ENCODE measurements at places on chromosomes 12 and 14.
A peak's percentile ranks its signal among the peaks of the same experiment; 100 is the strongest.

DNA sequence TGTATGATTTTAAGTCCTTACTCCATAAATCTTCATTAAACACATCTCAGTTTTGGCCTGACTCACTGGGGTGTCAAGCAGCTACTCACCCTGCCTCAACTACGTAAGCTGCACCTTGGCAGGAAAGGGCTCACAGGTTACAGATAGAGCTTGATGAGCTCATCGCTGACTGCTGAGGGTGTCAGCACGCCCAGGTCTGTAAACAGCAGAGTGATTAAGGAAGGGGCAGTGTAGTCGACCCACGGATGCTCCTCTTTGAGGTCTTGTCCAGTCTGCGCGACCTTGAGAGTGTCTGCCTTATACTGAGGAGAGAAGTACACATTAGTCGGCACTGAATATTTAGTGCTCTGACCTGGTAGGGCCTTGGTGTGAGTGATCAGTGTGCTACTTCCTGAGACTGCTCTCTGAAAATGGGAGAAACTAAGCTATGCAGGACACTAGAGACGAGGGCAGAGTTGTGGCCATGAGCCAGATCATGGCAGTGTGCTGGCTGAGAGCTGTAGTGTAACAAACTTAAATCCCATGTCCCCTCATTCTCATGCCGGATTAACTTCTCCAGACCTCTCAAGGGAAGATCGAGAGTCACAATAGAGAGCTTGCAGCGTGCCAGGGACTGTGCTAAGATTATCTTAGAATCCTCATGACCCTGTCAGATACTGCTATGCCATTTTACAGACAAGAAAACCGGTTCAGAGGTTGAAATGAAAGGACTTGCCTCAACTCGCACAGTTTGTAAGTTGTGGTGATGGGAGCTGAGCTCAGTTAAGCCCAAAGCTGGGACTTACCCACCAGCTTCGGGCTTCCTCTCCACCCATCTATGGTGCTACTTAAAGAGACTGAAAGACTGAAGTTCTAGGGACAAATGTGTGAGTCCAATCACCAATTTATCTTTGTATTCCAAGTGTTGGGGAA, 11.6 kb downstream of the EIF2B1 start:
- DNase-seq = no peak

GRCh38 chr14:99481745-99482099, 513 bp downstream of the CCNK start:
- DNase-seq = peak; percentile 12

- DNase-seq = no peak
These were observed 430.0 kb downstream of the CCDC91 start for GRCh38 chr12:28620281-28620680.

- no peak for DNase-seq
These were observed 6.5 kb downstream of the SLC22A17 start for GRCh38 chr14:23345987-23346692.

DNA sequence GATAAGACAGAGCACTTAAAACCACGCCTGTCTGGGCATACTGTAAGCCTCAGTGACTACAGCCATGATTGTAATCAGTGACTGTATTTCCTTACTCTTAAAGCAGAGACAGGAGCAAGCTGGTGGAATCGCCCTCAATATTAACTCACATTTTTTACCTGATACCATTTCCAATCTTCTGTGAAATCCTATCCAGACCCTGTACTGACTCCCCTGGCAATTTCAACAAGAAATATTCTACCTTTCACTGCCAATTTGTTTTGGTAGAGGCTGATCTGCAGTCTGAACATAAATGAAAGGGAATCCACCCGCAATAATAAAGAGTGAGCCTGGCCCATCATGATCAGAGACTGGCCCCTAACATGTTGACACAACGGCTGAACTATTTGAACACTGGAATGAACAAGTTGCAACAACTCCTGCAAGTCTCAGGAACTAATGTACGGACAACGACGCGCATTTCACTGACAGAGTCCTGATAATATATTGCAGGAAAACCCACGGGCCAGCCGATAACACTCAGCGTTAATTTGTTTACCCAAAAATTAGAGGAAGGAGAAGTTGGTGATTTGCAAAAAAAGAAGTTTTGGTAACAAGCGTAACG, 195.5 kb upstream of the BTG1 start:
- no peak for DNase-seq

DNA sequence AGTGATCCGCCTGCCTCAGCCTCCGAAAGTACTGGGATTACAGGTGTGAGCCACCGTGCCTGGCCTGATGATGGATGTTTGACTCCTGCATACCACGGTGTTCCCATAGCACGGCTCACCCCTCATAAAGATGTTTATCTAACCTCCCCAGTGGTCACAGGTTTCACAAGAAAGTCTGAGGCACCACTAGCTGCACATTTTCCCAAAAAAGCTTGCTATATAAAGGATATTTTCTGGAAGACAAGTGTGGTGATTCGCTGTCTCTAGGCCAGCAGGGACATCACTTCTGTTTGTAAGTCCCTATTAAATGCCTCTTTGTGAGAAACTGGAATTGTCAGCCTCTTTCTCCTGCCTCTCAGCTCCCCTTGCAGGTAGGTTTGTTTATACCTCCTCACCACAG, 18.3 kb downstream of the PLEK2 start:
- DNase-seq = no peak

DNA sequence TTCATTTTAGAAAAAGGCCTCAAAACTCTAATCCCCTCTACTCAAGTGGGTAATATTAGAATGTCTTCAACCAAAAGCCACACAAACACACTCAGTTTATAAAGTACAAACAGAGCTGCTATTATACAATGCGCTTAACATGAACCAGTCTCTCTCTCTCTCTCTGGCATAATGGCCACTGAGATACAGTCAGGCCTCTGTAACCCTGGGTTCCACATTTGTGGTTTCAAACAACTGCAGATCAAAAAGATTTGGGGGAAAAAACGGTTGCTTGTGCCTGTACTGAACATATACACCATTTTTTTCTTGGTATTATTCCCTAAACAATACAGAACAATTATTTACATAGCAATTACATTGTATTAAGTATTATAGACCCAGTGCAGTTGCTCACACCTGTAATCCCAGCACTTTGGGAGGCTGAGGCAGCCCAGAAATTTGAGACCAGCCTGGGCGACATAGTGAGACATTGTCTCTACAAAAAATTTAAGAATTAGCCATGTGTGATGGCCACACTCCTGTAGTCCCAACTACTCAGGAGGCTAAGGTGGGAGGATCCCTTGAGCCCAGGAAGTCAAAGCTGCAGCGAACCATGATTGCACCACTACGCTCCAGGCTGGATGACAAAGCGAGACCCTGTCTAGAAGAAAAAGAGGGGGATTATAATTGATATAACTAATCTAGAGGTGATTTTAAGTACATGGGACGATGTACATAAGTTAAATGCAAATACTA, 5.6 kb downstream of the SLC11A2 start:
- no peak for DNase-seq

DNA sequence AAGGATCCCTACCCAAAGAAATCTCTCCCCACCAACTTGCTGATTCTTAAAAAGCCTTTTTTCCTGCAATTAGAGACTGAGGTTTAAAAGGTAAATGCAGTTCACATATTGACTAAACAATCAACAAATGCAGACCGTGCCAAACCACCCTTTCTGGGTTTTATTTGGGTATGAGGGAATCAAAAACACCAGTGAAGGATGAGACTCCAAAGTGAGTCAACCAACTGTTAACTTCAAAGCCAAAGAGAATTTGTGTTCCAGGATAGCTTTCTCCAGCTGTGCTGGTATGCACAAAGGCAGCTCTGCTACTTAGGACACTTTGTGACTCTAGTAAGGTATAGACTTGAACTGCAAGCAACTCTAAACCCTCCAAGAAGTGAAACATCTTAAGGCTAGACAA, 39.4 kb downstream of the RPS29 start:
- no peak for DNase-seq

DNA sequence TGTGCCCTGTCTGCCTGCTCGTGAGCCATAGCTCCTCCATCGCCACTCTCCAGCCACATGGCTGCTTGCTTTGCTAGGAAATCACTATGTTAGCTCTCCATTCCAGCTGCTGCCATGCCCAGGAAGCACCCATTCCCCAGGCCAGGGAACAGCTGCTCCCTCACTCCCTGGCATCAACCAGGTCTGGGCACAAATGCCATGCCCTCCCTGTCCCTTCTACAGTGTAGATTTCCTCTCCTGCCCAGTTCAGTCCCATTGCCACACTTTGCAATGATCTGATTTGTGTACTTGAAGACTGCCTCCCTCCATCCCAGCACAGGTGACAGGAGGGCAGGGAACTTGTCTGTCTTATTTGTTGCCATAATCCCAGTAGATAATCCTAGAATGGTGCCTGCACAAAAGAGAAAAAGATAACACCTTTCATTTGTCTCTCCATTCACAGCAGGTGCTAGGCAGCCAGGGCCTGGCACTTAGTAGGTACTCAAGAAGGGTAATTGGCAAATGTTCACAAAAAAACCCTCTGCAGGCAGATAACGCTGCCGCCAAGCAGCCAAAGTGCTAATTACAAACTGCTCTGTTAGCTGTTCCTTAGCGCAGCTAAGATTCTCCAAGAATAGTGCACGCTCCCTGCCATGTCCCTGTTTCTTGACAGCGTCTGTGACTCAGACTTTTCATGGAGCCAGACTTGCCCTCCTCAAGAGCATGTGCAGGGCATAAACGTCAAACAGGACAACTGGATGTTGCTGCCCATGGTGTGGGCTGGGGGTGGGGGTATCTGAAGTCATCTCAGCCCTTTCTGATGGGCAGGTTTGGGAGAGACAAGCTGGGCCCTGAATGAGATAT, 69.1 kb downstream of the ARL6IP4 start:
- no peak for DNase-seq

- DNase-seq = no peak
These were observed 155.5 kb downstream of the SLC15A5 start for GRCh38 chr12:16121953-16122352.

GRCh38 chr14:28608443-28608842, 158.1 kb upstream of the FOXG1 start:
- DNase-seq = no peak

DNA sequence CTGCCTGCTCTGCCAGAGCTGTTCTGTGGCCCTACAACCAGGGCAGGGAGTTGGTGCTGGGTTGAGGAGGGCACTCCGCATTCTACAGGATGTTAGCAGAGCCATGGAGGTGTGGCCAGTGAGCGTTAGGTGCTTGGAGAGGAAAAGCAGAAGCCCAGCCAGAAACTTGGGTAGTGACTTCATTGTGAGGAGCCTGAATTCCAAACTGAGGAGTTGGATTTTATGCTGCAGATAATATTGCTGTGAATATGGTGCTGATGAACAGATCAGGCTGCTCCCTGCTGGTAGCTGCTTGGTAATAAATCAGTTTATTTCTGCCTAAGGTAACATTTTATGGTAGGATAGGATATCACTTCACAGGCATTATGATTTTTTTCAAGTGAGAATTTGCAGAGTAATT, 7.1 kb upstream of the CCDC175 start:
- DNase-seq = peak; percentile 35

- DNase-seq = no peak
These were observed 40.3 kb downstream of the KTN1 start for GRCh38 chr14:55620277-55620676.

DNA sequence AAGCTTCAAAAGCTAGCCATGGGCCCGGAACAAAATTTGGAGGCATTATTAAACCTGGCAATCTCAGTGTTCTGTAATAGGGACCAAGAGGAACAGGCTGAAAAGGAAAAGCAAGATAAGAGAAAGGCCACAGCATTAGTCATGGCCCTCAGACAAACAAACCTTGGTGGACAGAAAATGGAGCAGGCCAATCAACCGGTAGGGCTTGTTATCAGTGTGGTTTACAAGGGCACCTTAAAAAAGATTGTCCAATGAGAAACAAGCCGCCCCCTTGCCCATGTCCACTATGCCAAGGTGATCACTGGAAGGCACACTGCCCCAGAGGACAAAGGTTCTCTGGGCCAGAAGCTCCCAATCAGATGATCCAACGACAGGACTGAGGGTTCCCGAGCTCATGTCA, 653.9 kb upstream of the TMEM132C start:
- no peak for DNase-seq

DNA sequence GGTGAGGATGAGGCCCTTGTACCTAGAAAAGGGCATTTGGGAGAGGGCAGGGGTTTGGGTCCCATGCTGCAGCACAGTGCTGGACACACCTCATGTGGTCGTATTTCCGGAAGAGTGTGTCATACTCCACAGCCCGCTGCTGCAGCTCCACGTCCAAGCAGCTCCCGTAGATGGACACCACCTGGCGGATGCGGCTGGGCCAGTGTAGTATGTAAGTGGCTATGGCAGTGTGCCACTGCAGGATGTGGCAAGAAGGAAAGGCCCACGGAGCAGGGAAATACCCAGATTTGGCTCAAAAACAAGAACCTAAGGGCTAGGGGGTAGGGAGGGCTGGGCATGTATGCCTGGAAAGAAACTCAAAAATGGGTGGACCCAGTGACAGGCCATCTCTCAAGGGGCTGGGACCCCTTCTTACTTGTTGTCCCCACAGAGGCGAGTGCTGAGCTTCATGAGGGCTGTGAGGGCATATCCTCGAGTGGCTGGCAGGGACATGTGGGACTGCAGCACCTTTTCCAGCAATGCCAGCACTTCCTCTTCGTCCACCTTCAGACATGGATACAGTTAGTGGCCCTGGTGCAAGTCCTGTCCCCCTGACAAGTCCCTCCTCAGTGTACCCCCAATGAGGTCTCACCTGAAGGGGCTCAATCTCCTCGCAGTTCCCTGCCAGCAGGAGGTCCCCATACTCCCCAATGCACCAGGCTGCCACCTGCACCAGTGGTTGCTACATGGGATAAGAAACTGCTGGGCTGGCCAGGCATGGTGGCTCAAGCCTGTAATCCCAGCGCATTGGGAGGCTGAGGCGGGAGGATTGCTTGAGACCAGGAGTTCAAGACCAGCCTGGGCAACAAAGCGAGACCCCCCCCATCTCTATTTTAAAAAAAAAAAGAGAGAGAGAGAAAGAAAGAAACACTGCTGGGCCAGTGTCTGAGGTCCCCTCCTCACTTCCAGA, 5.4 kb downstream of the AP1G2 start:
- DNase-seq = no peak

GRCh38 chr12:132160016-132160415, 15.8 kb downstream of the NOC4L start:
- DNase-seq = no peak

DNA sequence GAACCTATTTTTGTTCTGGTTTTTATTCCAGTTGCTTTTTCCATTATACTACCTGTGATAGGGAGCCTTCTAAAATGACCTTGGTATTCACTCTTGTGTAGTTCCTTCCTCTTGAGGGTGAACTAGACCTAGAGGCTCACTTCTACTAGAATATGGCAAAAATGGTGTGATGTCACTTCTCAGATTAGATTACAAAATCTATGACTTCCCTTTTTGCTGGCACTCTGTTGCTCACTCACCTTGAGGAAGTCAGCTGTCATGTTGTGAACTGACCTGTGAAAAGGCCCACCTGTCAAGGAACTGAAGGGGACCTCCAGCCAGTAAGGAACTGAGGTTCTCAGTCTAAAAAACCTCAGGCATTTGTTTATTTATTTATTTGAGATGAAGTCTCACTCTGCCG, 5.7 kb downstream of the MIPOL1 start:
- no peak for DNase-seq

All from iPS-NIHi11 (cell line).